ENCODE measurements at places on chromosomes 2 and 18.

DNA sequence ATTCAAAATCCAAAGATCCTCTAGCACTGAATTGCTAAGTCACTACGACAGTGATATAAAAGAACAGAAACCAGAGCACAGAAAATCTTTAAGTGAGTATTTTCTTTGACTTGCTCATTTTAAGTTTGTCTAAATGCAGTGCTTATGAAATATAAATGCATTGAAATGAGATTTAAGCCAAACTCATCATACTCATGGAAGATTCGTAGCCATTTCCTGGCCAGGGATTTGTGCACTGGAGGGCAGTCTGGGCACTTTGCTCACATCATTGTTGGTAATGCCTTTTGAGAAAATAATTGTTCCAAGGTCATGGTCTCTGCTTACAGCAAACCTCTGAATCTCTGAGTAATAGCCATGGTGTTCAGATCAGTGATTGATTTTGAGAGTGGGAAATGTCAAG, 307.7 kb downstream of the ARHGAP15 start:
- no peak for DNase-seq

DNA sequence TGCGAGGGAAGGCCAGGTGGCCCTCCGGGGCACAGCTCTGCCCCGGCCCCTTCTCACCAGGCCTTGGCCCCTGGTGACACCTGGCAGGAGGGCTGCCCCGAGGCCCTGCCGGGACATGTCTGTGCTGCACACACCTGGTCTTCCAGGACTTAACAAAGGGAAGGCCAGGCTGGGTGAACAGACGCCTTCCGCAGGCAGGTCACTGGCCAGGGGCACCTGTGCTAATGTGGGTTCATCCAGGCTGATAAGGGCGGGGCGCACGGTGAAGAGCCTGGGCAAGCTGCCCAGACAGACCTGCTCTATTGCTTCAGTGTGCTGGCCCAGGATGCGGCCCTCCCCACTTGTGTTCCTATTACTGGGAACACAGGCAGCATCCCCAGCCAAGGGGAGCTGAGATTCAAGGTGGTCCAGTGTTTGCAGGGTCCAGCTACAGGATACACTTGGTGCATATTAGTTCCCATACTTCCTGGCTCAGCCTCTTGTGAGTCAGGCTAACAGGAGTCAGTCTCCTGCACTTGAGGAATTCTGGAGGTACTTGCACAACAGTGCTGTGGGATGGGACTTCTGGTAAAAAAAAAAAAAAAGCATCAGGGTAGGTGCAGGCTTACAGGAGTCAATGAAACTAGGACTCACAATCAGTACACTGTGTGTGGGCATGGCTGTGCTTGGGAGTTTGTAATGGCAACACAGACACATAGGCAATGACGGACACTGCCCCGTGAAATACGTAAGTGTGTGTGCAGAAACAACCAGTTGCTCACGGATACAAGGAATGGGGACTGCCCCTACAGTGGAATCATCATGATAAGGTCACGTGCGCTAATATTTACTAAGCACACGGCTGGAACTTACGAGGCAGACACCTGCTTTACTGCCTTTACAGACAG, 261.4 kb downstream of the TWIST2 start:
- DNase-seq: no peak

DNA sequence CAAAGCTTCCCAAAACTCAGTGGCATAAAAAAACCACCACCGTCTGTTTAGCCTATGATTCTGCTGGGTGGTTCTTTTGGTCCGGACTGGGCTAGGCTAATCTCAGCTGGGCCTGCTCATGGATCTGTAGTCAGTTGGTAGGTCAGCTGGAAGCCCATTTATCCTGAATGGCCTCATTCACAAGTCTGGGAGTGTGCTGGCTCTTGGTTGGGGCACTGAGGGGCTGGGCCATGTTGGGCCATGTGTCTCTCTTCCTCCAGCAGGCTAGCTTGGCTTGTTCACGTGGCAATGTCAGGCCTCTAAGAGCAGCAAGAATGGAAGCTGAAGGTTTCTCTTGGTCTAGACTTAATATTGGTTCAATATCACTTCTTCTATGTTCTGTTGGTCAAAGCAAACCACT, 95.7 kb upstream of the HS6ST1 start:
- DNase-seq: no peak

DNA sequence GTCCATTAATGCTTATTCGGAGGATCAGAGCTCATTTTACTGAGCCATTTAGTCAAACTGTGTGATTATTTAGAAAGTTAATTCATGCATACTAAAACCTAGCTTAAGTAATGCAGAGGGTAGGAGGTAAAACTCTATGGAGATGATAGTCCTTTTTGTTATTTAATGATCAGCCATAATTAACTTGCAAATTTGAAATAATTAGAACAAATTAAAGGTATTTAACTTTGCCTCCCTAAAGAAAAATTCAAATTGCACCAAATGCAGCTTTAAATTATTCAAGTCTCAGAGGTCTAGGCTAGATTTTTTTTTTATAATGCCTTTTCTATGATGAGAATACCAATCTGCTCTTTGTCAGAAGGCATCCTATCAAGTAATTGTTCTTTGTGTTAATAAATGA, 310.9 kb downstream of the KIAA1328 start:
- no peak for DNase-seq

DNA sequence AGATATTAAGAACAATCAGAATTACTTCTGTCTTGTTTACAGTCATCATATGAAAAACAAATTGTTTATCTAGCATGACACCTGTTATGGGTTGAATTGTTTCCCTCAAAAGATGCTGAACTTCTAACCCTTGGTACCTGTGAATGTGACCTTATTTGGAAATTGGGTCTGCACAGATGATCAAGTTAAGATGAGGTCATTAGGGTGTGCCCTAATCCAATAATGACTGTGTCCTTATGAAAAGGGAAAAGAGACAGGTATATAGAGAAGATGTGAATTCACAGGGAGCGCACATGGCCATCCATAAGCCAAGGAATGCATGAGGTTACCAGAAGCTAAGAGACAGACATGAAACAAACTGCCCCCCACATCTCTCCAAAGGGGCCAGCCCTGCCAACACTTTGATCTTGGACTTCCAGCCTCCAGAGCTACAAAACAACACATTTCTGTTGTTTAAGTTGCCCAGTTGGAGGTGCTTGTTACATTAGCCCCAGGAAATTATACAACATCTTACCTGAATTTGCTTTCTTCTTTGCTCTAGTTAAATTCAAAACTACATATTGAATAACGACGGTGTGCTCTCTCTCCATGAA, 2.3 kb upstream of the HPCAL1 start:
- DNase-seq: no peak

GRCh38 chr18:80172056-80172455, 63.0 kb downstream of the ADNP2 start:
- no peak for DNase-seq

DNA sequence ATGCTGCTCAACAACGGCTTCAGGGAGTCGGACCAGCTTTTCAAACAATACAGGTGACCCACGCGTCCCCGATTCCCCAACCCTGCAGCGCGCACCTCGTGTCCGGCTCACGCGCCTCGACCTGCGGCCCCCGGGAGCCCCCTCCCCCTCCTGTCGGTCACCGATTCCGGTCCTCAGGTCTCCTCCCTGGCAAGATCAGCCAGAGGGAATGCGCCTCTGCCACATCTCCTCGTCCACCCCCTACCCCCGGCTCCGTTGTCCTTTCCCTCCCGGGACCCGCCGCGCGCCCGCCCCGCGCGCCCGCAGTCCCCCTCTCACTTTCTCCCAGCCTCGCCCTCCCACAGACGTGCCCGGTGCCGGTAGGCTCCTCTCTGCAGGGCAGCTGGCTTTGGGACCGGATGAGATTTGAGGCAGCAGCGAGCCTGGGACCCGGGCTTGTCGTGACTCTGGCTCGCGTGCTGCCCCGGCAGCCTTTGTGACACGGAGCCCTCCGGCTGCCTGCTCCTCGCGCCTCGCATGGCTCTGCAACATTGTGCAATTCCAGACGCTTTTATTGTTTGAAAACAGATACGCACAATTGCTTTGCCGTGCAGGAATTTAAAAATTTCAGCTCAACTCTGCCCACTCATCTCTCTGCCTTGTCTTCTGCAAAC, 558 bp downstream of the TTC39C start:
- peak; percentile 67 for DNase-seq

GRCh38 chr18:47490882-47491281, 239.4 kb upstream of the SKOR2 start:
- DNase-seq: no peak

GRCh38 chr2:80186262-80186661, 118.3 kb downstream of the LRRTM1 start:
- no peak for DNase-seq

DNA sequence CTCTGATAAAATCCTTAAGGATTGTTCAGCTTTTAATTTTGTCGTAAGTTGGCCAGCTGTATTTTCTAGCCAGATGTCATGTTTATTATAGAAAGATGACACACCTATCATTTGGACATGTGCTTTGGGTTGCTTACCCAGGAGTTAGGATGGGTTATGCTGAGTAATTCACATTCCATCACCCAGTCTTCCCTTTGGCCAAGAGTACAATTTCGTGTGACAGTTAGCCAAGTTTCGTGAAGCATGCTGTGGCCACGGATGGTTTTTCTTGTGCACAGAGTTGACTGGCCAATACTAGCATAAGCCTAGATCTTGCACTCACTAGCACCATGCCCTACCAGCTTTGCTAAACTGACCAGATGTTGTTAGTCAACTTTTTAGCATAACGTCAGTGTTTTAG, 5.8 kb downstream of the MAPRE3 start:
- DNase-seq: no peak

GRCh38 chr2:144607891-144608521, 88.1 kb upstream of the ZEB2 start:
- DNase-seq: no peak

DNA sequence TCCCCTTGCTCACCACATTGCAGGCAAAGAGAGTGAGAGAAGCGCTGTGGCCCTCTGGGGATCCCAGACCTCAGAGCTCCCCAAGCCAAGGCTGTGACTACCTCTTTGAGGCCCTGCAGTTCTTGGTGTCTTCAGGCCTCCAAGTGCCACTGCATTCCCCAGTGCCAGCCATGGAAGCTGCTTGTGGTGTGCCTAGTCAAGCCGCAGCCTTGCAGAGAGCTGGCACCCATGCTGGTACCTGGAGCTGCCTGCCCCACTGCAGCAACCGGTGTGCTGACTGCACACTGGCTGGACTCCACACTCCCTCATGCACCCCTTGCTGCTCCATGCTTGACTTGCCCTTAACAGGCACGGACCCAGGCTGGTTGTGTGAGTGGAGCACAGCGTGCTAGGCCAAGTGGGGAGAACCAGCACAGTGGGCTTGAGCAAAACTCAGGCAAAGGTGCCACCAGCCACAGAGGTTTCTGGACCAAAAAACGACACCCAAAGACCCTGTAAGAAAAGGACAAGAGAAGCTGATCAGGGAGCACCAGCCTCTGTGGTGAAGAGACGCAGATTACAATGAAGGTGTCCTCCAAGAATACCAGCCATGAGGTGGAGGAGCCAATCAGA, 113.5 kb upstream of the TMEM18 start:
- no peak for DNase-seq

- no peak for DNase-seq
These were observed 515.2 kb downstream of the RNF144A start for GRCh38 chr2:7432436-7432835.

DNA sequence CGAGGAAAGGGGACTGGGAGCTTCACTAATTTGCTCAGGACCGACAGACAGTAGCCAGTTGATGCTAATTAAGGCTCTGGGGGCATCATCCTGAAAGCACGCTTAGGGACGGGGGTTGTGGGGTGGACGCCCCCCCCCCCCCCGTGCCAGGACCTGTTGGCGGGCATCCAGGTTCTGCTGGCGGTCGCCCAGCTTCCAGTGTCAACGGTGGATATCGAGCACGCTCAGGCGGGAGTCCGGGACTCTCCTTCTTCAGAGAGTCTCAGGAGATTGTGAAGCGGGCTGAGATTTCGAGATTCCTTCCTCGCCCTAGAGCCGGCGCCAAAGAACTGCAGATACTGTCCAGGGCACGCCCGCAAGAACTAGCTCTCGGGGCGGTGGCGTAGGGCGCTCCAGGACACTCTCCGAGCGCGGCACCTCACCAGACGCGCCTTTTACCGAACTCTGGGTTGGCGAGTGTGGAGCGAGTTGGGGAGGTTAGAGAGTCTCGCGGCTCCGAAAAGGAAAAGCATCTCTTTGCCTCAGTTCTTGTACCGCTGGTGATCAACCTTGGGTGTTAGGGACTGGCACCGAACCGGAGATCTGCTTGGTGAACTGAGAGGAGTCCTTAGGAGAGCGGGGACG, 5.6 kb downstream of the RAX start:
- no peak for DNase-seq

- DNase-seq: no peak
These were observed 545.3 kb downstream of the TSN start for GRCh38 chr2:122300758-122301157.

DNA sequence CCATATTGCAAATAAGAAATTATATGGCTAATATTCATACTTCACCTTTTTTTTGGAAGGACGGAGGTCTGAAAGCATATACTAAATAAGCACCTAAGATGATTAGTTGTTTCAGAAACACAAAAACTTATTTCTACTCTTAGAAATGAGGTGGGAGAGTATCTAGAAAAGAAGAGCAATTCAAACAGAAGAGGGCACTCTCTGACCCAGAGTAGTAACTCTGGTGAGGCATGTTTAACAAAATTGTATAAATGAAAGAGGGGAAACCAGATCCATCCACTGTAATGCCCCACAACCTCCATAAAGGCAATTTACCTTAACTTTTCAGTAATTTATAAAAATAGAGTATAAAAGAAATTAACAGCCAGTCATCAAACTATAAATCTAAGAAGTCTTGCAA, 669.6 kb upstream of the VRK2 start:
- DNase-seq: no peak

DNA sequence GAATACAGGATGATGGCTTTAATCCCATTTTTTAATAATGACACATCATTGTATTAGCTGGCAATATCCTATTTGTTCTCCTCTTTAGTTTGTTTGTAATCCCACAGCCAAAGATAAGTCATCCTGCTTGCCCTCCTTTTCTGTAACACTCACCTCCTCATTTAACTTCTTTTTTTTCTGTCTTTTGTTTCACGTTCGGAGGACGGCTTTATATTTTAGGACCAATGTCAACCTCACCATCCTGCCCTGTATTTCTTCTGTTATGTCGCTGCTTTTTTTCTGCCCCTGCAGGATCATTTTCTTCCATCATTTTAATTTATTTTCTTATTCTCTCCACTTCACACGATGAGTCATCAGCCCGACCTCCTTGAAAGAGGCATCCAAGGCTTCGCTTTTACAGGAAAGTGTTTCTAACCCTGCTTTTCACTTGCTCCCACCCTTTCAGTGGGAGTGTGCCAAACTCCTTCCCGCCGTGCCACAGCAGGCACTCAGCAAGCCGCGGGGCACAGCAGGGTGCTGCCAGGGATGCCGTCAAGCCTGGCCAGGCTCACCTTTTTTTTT, 11.4 kb downstream of the RAB31 start:
- no peak for DNase-seq

GRCh38 chr2:65554765-65555591, 122.6 kb upstream of the SPRED2 start:
- DNase-seq: peak; percentile 43

GRCh38 chr2:105494683-105495425, 96.0 kb upstream of the FHL2 start:
- no peak for DNase-seq

DNA sequence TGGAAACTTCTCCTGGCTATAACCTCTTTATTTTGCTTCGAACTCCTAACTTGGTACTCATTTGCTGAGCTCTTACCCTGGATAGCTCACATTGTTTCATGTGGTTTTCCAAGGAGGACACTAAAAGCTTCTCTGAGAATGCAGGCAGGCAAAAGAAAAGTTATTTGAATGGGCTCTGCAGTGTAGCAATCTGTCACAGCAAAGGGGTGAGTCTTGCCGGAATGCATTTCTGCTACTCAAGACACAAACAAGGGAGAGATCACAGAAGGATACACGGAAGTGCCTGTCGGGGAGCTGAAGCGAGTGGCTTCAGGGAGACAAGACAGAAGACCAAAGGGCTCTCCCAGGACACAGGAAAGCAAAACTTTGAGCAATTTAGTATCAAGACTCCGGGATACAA, 265.4 kb downstream of the SS18 start:
- no peak for DNase-seq
